SK-N-DZ (cell line): ENCODE measurements at places on chromosomes 6 and 20.
A peak's percentile ranks its signal among the peaks of the same experiment; 100 is the strongest.

DNA sequence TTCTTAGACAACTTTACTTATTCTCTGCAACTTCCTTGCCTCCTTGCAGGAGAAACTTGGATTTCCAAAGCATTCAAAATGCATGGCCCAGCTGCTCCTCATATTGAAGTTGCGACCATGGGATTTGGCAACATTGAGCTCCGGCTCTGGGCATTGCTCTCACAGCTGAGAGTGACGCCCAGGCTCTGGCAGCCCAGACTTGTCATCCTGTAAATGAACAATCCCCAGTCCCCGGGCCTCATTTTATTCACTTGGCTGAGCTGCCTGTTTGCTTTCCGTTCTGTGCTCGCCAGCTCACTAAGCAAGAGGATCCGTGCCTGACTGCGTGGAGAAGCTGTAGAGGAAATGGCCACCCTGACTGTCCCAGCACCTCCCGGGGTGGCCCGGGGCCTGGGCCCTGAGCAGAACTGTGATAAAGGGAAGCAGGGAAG is 119.5 kb upstream of the CD93 start:
- no peak for DNase-seq

- DNase-seq = no peak
Measured at GRCh38 chr6:871503-871902, 178.6 kb upstream of the EXOC2 start.

GRCh38 chr6:121666814-121667213 is 231.4 kb downstream of the GJA1 start:
- DNase-seq = no peak

- peak; percentile 50 for DNase-seq
Measured at GRCh38 chr6:139323511-139324300, 31.9 kb upstream of the TXLNB start.

DNA sequence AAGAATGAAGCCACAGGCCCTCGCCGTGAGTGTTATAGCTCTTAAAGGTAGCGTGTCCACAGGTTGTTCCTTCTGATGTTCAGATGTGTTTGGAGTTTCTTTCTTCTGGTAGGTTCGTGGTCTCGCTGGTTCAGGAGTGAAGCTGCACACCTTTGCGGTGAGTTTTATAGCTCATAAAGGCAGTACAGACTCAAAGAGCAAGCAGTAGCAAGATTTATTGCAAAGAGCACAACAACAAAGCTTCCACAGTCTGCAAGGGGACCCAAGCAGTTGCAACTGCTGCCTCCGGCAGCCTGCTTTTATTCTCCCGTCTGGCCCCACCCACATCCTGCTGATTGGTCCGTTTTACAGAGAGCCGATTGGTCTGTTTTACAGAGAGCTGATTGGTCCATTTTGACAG is 5.2 kb downstream of the HIVEP1 start:
- no peak for DNase-seq

- peak; percentile 91 for DNase-seq
Measured at GRCh38 chr20:64083378-64083803, 807 bp downstream of the LKAAEAR1 start.

- DNase-seq = no peak
Measured at GRCh38 chr20:31548820-31549512, 34.7 kb downstream of the HM13 start.

GRCh38 chr20:62887860-62888239 is 26.2 kb upstream of the TCFL5 start:
- no peak for DNase-seq

- no peak for DNase-seq
Measured at GRCh38 chr6:17972074-17972952, 15.1 kb downstream of the KIF13A start.

DNA sequence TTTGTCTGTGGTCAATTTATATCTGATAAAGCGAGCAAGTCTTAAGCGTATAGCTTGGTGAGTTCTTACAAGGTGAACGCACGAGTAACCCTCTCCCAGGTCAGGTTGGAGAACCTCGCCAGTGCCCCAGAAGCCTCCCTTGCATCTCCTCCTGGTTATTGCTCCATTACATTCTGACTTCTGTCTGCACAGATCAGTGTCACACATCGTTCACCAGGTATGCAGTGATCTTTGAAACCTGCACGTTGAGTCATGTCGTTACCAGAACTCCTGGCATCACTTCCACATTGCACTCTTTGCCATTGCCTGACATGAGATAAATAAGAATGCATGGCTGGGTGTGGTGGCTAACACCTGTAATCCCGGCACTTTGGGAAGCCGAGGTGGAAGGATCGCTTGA is 44.2 kb downstream of the AKAP12 start:
- no peak for DNase-seq

DNA sequence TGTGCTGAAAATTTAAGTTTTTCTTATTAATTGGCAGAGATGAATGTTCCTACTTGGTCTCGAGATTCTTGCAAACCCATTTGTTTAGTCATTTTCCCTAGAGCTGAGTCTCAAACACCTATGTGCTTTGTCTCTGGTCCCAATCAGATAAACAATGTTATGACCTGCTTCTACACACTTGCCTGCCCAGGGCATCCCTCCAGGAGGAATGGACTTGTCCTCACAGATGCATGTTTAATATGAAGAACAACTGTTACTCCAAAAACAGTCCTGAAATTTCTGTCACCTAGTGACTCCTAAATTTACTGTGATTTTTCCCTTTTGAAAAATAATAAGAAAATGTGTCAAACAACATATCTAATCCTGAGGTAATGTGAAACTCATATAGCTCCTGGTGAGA is 43.7 kb downstream of the HDGFL1 start:
- DNase-seq = no peak

GRCh38 chr6:132062626-132063025 is 111.5 kb upstream of the CCN2 start:
- DNase-seq = no peak

DNA sequence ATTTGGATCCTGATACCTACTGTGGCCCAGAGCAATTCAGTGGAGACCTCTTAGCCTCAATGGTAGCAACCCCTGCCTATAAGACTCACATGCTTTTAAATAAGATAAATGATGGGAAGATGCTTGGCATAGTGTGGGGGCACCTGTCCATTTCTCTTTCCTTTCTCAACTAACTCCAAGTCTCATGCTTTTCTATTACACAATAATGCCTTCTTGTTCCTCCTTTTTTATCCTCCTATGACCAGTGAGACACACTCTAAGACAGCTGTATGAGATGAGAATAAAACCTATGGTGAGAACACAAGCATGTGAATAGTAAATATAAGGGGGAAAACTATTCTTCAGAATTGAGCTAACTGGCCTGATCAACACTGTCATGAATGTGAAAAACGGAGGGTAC is 147.0 kb upstream of the STXBP5 start:
- no peak for DNase-seq

GRCh38 chr6:85864453-85865401 is 222.0 kb upstream of the SYNCRIP start:
- DNase-seq = no peak

GRCh38 chr6:56638760-56639159 is 3.9 kb downstream of the DST start:
- no peak for DNase-seq

- DNase-seq = no peak
Measured at GRCh38 chr20:43849496-43850186, 65.0 kb upstream of the TOX2 start.

GRCh38 chr20:37986873-37987601 is 46.2 kb downstream of the TTI1 start:
- no peak for DNase-seq

DNA sequence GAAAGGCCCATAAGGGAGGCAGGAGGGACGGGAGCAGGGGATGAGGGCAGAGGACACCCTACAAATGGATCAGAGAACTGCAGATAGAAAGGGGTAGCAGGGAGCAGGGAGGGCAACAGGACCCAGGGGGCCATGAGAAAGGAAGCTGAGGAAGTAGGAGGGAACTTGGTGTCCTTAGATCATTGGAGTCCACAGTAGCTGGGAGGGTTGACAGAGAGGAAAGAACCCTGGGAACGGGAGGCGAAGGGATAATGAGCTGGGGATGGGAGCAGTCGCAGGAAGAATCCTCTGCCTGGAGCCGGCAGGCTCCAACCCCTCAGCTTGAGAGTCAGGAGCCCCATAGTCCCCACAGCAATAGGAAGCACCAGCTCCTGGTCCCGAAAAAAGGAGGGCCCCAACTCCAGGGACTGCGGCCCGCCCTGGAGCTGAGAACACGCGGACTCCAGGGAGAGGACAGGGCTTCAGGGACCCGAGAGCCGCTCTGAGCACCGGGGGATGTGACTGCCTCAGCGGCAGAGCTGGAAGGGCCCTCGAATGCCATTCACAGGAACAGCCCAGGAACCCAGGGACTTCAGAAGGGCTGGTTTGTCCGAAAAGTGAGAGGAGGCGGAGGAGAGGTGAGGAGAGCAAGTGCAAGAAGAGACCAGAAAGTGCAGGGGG is 32.7 kb downstream of the HLA-A start:
- no peak for DNase-seq

- no peak for DNase-seq
Measured at GRCh38 chr6:130459316-130459715, 93.5 kb downstream of the TMEM200A start.

- DNase-seq = no peak
Measured at GRCh38 chr6:15465212-15465611, 197.6 kb downstream of the DTNBP1 start.

DNA sequence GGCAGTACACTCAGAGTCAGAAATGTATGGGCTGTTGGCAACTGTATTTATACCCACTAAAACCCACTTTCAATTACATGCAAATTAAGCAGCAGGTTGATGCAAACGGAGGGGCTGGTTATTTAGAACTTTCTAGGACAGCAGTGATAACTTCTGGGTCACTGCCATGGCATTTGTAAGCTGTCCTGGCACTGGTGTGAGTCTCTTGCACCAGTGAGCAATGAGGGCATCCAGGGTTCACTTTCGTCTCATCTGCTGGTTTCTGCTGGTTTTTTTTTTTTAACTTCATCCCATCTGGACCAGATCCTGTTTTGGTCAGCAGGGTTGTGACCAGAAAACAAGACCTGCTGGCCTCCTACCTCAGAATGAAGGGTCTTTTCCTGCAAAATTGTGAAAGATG is 49.2 kb downstream of the CDH26 start:
- no peak for DNase-seq

DNA sequence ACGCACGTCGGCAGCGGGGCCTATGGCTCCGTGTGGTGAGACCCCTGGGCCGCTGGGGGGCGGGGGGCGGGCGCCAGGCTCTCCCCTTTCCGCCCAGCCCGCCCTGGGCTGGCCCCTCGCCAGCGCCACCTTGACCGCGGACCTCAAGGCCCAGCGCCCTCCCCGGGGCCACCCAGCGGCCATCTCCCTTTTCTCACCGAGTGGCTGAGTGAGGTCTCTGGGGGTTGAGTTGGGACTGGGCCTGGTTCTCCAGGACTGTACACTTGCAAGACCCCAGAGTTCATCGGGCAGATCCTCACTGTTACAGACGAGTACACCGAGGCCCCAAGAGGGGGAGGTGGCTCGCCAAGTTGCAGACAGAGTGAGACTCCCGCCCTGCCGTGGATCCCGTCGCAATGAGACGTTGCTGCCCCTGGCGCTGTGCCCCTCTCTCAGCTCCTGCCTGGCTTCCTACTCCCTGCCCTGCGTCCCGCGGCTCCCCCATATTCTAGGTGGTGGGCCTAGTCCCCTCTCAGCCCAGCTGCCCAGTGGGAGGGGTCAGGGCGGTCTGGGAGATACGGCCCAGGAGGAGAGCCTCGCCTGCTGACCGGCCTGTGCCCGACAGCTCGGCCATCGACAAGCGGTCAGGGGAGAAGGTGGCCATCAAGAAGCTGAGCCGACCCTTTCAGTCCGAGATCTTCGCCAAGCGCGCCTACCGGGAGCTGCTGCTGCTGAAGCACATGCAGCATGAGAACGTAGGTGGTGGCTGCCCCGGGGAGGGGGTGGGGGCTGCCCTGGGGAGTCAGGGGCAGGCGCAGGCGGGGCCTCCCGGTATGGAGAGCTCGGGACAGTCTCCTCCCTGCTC is 576 bp downstream of the MAPK13 start:
- DNase-seq = peak; percentile 40

GRCh38 chr6:4888841-4889240 is 112.6 kb downstream of the CDYL start:
- no peak for DNase-seq

- no peak for DNase-seq
Measured at GRCh38 chr6:150689900-150690590, 90.4 kb downstream of the PLEKHG1 start.

GRCh38 chr6:40936818-40937251 is 102.2 kb downstream of the UNC5CL start:
- DNase-seq = no peak

DNA sequence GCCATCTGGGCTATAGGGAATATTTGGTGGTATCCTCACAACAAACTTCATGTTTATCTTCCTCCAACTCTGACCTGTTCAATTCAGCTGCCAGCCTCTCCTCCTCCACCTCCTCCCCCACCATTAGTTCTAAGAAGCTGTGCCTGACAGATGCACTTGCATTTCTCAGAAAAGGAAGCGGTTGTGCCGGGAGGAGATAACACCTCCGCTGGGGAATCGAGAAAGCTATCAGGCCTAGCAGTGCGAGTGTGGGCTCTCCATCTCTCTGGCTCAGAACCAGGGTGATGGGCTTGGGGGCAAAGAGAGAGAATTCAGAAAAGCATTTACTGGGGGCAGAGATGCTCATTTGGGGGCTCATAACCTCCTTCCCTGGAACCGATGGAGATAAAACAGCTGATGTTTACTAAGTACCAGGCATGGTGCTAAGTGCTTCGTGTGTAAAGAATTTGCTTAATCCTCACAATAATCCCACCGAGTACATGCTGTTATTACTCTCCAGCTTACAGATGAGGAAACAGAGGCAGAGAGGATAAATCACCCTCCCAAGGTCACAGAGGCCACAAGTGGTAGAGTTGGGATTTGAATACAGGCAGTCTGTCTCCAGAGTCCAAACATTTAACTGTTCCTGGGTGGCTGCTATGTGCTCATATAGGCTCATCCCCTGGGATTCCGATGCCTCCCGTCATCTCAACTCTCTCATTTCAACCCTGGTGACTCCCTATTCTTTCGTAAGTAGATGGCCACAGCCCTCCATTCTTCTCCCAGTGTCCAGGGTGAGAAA is 38.3 kb downstream of the COX4I2 start:
- no peak for DNase-seq
